ENCODE measurements at places on chromosomes 16 and 17. TPM values are rescaled to one million over a fixed set of nuclear protein-coding genes. Genes with fewer than 3 reads are reported as not detected.

DNA sequence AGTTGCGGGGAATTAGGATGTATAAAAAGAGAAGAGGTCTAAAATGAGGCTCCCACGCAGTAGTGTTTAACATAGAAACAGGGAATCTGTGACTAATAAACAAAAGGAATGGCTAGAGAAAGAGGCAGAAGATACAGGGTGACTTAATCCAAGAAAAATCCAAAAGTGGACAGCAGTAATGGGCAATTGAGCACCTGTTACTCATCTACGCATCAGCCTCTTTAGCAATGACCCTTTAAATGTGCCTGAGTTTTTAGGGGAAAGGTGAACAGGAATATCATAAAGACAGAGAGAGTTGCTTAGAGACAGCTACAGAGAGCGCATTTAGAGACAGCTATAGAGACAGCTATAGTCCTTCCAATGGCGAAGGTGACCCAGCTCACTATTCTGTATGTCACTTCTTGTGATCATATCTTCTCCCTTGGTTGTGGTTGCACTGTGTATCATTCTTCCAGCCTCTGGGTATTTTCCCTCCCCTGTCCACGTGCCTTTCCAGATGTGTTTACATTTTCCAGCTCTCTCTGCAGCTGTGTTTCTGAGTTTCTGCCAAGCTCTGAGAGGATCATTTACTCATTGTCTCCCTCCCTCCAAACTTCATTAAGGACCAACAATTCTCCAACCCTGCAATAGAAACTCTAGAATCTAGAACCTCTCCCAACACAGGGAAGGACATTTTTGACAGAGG, 61.5 kb downstream of the MYOCD start:
- peak; percentile 95 for DNase-seq

The TMC7 gene
- 0.28 TPM for total RNA-seq

The PRM1 gene
- total RNA-seq, result not detected

The CASKIN1 gene
- total RNA-seq, result not detected

- DNase-seq, result no peak
Observed at GRCh38 chr16:67216612-67217490, 10.1 kb upstream of the TMEM208 start.

DNA sequence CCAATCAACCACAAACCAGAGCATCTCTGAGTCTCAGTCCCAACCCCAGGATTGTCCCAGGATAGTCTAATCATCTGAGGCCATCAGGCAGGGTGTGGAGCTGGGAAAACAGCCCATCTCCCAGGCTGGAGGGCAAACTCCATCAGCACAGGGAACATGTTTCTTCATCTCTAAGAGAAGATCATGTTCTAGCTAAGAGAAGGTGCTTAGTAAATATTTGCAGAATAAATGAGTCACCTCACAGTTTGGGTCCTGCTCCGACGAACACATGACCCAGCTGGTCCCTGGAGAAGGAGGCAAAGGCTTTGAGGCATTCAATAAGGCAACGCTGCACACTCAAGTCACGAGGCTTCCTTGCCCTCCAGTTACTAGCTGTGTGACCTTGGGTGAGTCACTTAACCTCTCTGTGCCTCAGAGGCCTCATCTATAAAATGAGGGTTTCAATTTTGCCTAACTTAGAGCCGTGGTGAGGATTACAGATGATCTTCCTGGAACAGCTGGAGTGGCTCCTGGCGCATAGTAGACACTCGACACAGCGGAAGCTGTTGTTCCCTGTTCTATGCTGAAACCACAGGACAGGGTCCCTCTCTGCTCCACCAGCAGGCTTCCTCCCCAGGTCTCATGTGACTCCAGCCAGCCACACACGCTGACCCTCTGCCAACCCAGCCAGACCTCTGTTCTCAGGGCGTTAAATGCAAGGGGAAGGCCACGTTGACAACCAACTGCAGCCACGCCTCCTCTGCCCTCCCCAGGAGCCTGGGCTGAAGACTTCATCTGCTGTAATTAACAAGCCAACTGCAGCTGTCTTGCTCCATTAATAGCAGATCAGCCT, 10.3 kb upstream of the RPL38 start:
- no peak for DNase-seq

- DNase-seq, result peak; percentile 52
Observed at GRCh38 chr16:47927330-47927729, 228.5 kb downstream of the ABCC12 start.

The ENPP7 gene
- total RNA-seq, result not detected

The KRTAP2-3 gene
- 1.4 TPM for total RNA-seq

GRCh38 chr16:65181071-65181561, 59.3 kb upstream of the CDH11 start:
- DNase-seq, result no peak

GRCh38 chr16:47254756-47255155, 111.0 kb upstream of the NETO2 start:
- DNase-seq, result no peak

DNA sequence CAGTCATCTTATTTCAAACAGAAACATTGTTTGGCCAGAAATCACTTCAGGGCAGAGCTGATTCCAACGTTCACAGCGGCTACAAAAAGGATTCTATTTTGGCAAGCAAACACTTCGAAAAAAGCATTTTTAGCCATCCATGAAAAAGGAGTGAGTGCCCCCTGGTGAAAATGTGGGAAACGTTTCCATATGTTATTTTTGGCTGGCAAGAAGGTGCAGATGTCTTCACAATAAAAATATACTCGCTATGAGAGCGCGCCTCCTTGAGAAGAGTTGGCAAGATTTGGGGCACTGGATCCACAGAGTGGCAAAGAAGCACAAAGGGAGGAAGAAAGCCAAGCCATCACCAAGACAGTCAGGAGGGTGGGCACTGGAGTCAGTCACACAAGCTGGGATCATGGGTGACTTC, 191.1 kb downstream of the CHD9NB start:
- DNase-seq, result no peak

The NECAB2 gene
- not detected for total RNA-seq

DNA sequence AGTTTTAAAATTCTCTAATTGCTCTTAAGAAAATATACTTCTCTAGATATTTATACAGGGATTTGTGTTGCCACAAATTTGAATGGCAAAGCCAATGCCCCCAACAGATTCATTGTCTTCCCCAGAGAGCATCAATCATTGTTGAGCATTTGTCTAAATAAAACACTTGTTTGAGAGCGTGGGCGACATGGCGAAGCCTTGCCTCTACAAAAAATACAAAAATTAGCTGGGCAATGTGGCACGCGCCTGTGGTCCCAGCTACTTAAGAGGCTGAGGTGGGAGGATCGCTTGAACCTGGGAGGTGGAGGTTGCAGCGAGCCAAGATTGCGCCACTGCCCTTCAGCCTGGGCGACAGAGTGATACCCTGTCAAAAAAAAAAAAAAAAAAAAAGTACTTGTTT, 13.4 kb upstream of the SRSF1 start:
- no peak for DNase-seq
